ENCODE measurements at places on chromosomes 11 and 22. TPM values are rescaled to one million over a fixed set of nuclear protein-coding genes. Genes with fewer than 3 reads are reported as not detected.
A peak's percentile ranks its signal among the peaks of the same experiment; 100 is the strongest.

Gene DERL3
- 24.3 TPM for polyA plus RNA-seq

Gene RAPSN
- 0.36 TPM for polyA plus RNA-seq

GRCh38 chr11:126194121-126194543 is 17.3 kb downstream of the RPUSD4 start:
- peaks cover 11% of the 10 kb centered on the region for H3K36me3 ChIP-seq
- no peaks in the 10 kb centered on the region for H3K27me3 ChIP-seq
- H3K27ac ChIP-seq: no peak overlapping the region
- no peak overlapping the region for H3K4me3 ChIP-seq
- no peaks in the 10 kb centered on the region for H3K4me1 ChIP-seq
- peak; percentile 68 for DNase-seq

DNA sequence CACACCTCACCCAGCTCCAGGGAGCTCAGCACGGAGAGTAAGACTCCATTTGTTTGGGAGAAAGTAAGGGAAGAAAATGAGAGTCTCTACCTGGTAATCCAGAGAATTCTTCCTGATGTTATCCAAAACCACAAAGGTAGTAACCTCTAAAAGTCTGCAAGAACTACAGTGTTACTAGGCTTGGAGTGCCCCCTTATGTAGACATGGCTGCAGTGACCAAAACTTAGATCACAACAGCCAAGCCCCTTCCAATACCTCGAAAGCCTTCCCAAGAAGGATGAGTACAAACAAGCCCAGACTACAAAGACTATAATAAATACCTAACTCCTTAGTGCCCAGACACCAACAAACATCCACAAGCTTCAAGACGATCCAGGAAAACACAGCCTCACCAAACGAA is 4.9 kb downstream of the UBE2L6 start:
- no peak overlapping the region for H3K27ac ChIP-seq
- DNase-seq: no peak
- H3K27me3 ChIP-seq: no peaks in the 10 kb centered on the region
- H3K4me3 ChIP-seq: no peak overlapping the region

DNA sequence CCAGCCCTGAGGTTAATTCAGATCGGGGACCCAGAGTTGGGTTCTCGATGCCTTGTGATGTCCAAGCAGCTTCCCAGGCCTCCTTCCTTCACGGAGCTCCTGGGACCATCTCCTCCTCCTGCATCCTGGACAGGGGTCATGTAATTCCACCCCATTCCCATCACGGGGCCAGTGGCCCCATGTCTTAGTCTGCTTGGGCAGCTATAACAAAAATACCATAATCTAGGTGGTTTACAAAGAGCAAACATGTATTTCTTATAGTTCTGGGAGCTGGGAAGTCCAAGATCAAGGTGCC is 41.7 kb upstream of the PRDM11 start:
- no peaks in the 10 kb centered on the region for H3K36me3 ChIP-seq
- H3K27me3 ChIP-seq: no peaks in the 10 kb centered on the region
- H3K4me1 ChIP-seq: peaks cover 50% of the 10 kb centered on the region
- H3K27ac ChIP-seq: no peak overlapping the region

GRCh38 chr11:13208921-13209320 is 68.7 kb upstream of the BMAL1 start:
- no peaks in the 10 kb centered on the region for H3K36me3 ChIP-seq
- H3K27me3 ChIP-seq: no peaks in the 10 kb centered on the region
- peak; percentile 42 for DNase-seq
- H3K27ac ChIP-seq: no peak overlapping the region
- peaks cover 21% of the 10 kb centered on the region for H3K4me1 ChIP-seq

- peaks cover 42% of the 10 kb centered on the region for H3K4me1 ChIP-seq
- no peaks in the 10 kb centered on the region for H3K27me3 ChIP-seq
- peak overlapping the region; percentile 92 for H3K4me3 ChIP-seq
- no peaks in the 10 kb centered on the region for H3K36me3 ChIP-seq
- peak overlapping the region; percentile 99 for H3K27ac ChIP-seq
Observed at GRCh38 chr22:42268852-42269410, 1.5 kb downstream of the TCF20 start.

DNA sequence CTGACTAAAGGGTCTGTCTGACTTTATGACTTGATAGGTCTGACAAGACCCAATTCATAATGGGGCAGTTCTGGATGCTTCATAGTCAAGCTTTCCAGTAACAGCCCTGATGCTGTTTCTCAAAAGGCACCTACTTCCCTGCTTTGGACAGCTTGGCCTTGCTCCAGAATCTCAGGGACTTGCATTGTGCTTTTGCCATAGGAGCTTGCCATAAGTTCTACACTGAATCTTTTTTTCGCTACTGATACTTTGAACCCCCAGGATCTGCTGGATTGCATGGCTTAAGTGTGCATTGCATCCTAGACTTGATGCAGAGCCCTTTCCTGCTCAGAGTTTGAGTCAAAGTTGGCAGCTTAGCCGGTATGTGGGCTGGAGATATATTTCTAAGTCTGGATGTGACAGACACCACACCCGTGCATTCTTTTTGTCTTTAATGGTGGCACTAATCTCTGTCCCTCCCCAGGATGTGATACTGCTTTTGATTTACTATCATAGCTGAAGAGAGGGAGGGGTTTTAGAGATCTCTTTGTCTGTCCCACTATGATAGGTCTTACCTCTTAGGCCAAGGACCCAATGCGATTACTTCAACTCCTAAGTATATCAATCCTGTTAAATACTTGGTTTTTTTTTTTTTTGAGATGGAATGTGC is 16.9 kb upstream of the SLC3A2 start:
- no peak for DNase-seq
- H3K4me3 ChIP-seq: no peak overlapping the region
- no peaks in the 10 kb centered on the region for H3K4me1 ChIP-seq
- H3K36me3 ChIP-seq: no peaks in the 10 kb centered on the region
- H3K27ac ChIP-seq: no peak overlapping the region
- no peaks in the 10 kb centered on the region for H3K27me3 ChIP-seq

GRCh38 chr11:128548649-128549255 is 38.6 kb downstream of the ETS1 start:
- H3K4me3 ChIP-seq: peak overlapping the region; percentile 0
- no peaks in the 10 kb centered on the region for H3K36me3 ChIP-seq
- peaks cover 8% of the 10 kb centered on the region for H3K4me1 ChIP-seq
- peak; percentile 75 for DNase-seq
- H3K27me3 ChIP-seq: no peaks in the 10 kb centered on the region

- no peaks in the 10 kb centered on the region for H3K27me3 ChIP-seq
- no peak overlapping the region for H3K4me3 ChIP-seq
- H3K36me3 ChIP-seq: no peaks in the 10 kb centered on the region
Observed at GRCh38 chr22:32574411-32574810, 99.8 kb downstream of the FBXO7 start.
